Stimulated activated naive CD8-positive, alpha-beta T cell treated with anti-CD3 and anti-CD28 coated beads, Interleukin-15, amount 100 ng/mL, for 72 hours (primary cell): ENCODE measurements at places on chromosomes 12 and 14.

DNA sequence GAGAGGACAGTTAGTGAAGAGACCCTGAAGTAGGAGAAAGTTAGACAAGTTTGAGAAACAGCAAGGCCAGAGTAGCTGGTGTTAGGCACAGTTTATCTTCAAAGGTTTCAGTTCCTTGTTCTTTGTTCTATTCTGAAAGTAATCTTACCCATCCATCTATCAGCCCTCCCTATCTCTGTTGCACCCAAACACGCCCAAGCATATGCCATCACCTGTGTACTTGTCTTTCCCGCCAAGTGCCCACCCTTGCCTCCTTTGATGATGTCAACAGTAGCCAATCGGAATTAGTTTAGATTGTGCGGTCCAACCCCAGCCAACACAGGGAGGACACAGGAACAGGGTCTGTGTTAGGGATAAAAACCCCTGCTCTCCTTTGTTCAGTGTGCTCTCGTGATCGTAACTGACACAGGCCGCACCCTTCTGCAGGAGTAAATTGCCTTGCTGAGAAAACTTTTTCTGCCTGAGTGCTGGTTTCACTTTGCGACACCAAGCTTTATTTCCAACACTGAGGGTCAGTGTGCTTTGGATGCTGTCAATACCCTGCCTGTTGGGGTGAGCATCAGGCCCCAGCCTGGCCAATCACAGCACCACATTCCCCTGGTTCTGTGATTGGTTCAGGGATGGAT lies 4.7 kb upstream of the TMEM229B start:
- no peak for DNase-seq

DNA sequence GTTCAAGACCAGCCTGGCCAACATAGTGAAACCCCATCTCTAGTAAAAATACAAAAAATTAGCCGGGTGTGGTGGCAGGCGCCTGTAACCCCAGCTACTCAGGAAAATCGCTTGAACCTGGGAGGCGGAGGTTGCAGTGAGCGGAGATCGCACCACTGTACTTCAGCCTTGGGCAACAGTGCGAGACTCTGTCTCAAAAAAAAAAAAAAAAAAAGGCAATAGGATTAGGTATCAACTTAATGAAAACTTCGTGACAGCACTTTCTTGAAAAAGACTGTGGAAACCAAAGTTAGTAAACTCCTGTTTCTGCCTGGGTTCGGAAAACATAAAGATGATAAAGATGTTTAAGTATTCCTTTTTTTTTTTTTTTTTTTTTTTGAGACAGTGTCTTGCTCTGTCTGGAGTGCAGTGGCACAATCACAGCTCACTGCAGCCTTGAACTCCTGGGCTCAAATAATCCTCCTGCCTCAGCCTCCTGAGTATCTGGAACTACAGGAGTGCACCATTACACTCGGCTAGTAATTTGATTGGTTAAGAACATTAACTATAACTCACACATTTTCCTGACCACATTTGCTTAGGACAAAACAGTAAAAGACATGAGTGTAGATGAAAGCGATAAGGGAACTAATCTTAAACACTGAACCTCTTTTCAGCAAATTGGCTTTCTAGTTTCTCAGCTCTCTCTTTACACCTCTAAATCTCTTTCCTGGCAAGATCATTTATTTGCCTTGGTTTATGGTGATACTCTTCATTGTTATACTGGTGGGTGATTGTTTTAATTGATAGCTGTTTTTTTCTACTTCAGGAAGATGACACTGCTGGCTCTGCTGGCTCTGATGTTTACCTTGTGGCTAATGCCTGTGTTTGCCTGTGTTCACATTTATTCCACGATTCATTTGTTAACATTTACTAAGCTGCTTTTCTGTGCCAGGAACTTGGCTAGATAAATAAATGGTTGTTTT lies 15.8 kb downstream of the HIF1A start:
- DNase-seq = no peak

DNA sequence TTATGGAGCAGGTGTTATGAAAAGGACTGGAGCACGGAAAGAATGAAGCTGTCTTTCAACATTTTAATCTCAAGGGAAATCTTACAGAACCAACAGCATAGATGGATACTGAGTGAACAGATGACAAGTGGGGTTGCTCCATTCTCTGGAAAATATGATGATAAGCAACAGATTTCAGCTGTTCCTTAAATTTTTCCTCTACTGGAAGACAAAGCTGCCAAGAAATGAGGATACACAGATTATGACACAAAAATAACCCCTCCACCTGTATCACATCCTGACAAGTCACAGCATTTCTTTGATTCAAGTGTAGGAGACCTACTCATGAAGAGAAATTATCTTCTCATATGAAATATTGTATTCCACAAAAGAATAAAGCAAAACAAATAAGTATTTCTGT lies 13.0 kb upstream of the TMTC2 start:
- no peak for DNase-seq

DNA sequence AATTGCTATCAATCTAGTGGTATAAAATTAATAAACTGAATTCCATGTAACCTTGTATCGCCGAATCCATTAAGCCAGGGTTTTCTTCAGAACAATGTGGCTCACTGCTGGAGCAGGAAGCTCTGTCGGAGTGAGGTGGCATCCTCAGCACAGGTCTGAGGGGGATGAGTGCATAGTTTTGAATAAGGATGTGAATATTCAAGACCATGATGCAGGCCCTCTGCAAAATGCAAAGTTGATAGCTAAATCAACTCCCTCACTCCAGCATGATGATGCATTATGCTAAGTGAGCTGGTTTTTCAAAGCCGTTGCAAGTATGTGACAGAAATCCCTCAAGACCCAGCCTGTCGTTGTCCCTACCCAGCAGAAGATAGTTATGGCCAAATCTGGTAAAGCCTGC lies 53.0 kb downstream of the TRIM9 start:
- DNase-seq = no peak

DNA sequence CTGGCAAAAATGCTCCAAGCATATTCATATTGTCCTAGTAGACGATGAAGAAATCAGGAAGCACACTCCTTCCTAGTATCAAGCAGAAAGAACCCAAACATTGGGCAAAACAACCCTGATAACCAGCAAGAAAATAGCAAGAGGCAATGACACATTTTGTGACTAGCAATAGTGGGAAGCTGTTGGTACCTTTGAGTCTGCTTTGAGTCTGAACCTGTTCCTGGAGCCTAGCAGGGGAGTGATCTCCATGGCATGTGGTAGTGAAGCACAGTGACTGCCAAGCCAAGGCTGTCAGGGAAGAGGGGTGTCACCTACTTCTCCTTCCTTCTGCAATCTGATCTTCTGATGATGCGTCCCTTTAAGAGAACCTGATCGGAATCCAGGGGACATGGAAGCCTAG lies 533.9 kb downstream of the VRK1 start:
- no peak for DNase-seq

- DNase-seq = no peak
Observed at GRCh38 chr14:101460986-101461750, 100.1 kb upstream of the DIO3 start.

GRCh38 chr12:97899956-97900355 lies 437.4 kb downstream of the RMST start:
- no peak for DNase-seq

DNA sequence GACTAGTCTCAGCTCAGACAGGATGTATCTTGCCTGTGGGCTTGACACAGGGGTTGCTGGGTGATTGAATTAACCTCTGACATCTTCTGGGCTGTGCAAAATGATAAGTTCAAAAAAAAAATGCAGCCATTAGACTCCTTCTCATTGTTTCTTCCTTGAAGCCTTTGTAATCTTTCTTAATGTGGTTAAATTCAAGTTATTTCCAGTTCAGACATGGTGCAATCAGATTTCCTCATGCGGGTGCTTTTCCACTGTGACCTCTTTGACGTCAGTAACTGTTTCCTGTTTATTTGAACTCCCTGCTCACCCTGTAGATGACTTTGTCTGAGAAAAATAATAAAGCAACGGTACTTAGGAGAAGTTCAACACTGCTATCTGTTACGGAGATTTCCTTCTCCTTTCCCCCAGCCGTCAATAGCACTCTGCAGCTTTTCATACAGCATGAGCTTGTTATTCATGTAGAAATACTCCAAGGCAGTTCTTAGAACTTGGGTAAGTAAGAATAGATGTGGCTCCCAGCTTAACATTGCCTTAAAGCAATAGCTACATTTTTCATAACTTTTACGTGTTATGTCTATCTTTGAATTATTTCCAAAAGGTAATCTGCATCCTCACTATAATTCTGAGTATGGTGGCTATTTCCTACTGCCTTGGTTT lies 155.5 kb downstream of the PRKCH start:
- peak; percentile 79 for DNase-seq

- no peak for DNase-seq
Observed at GRCh38 chr14:69204753-69205152, 13.5 kb downstream of the EXD2 start.

GRCh38 chr12:127393465-127393864 lies 873.5 kb upstream of the TMEM132C start:
- DNase-seq = no peak

- no peak for DNase-seq
Observed at GRCh38 chr12:112762753-112763152, 28.8 kb upstream of the RPH3A start.

GRCh38 chr14:56208520-56208919 lies 90.3 kb downstream of the PELI2 start:
- no peak for DNase-seq

GRCh38 chr12:65510584-65511050 lies 232.1 kb downstream of the MSRB3 start:
- DNase-seq = no peak

- DNase-seq = no peak
Observed at GRCh38 chr12:19299765-19300164, 139.5 kb upstream of the AEBP2 start.

GRCh38 chr12:98401427-98401826 lies 114.0 kb upstream of the TMPO start:
- no peak for DNase-seq

- DNase-seq = no peak
Observed at GRCh38 chr14:94936401-94936892, 166.5 kb upstream of the GSC start.

DNA sequence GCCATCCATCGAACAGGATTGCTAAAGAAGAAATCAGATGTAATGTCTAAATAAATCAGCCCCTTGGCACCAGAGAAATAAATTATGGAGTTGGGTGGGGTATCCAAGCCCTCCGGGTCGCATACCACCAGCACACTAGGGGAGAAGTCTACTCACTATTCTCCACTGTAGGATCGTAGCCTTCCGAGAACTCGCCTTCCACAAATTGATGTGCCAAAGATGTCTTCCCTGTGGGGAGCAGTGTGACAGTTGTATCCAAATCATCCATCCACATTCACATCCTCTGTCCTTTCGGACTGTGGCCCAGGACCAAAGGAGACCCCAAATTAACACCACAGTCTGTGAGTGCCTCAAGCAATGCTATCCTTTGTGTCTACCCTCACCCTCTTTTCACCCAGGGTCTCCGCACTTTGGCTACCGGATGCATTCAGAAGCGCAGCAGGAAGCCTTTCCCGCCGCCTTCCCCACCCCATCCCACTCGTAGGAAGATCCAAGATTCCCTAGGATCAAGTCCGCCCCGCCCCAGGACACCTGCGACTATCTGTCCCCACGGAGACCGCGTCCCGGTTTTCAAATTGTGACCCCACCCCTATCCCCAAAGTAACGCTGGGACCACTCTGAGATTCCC lies 786 bp downstream of the RHEBL1 start:
- no peak for DNase-seq

DNA sequence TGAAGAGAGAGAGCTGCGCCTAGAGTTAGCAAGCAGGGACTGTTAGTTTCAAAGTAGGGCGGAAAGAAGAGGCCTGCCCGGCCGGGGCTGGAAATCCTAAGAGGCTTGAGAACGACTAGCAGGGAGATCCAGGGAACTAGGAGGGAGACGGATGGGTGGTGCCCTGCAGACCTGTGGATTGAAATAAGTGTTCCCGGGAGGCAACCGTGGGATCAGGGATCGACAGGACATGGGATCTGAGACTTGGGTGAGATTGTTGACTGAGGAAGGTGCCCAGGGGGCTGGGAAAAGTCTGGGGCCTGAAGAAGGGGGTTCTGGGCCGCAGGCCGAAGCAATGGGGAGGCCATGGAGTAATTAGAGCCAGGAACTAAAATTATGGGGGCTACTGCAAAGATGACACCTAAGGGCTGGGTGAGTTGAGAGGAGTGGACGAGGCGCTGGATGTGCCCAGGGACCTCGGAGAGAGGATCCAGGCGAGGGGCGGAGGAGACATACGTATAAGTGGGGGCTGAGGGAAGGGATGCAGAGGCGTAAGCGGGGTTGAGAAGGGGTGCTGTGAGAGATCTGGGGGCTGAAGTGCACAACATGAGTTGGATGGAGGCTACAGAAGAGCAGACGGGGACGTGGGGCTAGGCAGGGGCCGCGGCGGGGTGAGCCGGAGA lies 635 bp downstream of the LTA4H start:
- DNase-seq = peak; percentile 14

GRCh38 chr14:64695071-64695470 lies 9.2 kb upstream of the PLEKHG3 start:
- no peak for DNase-seq

GRCh38 chr14:48251290-48251689 lies 575.9 kb upstream of the MDGA2 start:
- no peak for DNase-seq

DNA sequence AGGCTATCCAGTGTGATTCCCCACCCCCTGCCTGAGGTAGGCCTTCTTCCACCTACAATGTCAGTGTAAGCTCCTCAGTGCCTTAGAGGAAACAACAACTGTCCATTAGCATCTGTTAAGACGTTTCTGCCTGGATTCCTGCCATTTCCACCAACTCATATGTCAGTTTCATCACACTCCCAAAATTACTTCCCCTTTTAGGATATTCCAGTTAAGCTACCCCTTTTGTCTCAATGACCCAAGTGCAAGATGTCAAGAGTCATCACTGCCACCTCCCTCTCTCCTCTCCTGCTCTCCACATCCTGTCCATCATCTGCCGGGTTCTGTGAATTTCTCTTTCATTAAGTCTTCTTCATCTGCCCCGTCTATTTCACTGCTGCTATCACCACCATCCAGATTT lies 189.4 kb downstream of the DPF3 start:
- DNase-seq = no peak
